Stimulated activated CD8-positive, alpha-beta memory T cell treated with anti-CD3 and anti-CD28 coated beads, Interleukin-4, amount 100 ng/mL, for 1 hour (primary cell): ENCODE measurements at places on chromosomes 1 and 21.

DNA sequence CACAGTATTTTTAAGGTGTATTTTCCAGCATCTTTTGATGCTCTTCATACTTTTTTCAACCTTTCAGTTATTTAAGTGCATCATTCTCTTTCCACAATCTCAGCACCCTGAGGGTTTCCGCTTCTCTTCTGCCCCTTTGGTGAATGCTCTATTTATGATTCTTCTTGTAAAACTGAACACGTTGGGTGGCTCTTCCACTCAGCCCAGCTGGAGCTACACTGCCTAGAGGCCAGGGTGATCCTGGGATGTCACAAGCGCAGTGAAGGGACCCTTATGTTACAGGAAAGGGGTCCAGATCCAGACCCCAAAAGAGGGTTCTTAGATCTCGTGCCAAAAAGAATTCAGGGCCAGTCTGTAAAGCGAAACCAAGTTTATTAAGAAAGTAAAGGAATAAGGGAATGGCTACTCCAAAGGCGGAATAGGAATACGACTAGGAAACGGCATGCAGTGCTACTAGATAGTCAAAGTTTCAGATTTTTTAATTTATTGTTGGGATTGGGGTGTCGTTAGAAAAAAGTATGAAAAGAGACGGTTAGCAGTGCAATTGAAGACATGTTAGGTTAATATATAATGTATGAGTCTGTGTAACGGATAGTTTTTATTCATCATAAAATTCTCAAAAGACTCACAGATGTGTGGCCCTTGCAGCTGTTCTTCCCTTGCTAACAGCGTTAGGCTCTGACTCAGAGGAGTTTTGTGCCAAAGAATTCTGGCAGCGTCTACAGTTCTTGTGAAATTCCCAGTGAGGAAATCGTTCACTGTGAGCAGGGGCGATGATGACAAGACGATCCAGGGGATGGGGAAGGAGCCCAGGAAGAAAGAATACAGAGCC, 14.4 kb upstream of the ERVH48-1 start:
- no peak for DNase-seq

DNA sequence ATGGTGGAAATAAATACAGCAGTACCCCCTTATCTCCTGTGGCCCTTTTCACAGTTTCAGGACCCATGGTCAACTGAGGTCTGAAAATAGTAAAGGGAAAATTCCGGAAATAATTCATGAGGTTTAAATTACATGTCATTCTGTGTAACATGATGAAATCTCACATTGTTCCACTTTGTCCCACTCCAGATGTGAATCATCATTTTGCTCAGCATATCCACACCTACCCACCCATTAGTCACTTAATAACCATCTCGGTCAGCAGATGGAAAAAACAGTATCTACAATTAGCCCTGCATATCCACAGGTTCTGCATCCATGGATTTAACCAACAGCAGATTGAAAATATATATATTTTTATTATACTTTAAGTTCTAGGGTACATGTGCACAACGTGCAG, 86.9 kb upstream of the GORAB start:
- no peak for DNase-seq

GRCh38 chr21:26275801-26276200, 105.2 kb upstream of the APP start:
- no peak for DNase-seq

- DNase-seq: no peak
Observed at GRCh38 chr1:2141025-2141424, 53.5 kb downstream of the FAAP20 start.

- DNase-seq: no peak
Observed at GRCh38 chr1:96510911-96511310, 210.7 kb upstream of the PTBP2 start.

DNA sequence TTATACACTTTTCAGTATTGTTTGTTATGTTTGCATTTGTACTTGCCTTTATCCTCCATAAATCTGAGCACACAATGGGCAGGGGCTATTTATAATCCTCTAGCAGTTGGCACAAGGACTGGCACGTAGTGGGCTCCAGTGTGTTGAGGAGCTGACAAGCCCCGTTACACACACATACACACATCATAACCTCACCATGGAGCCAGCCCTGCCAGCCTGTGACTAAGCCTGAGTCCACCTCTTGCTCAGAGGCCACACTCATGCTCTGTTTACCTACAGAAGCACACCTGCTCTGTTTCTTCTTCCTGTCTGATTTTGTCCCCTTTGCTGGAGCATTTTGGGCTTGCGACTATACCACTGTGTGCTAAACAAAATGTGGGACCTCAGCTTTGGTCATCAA, 64.5 kb upstream of the SPATA6 start:
- no peak for DNase-seq

DNA sequence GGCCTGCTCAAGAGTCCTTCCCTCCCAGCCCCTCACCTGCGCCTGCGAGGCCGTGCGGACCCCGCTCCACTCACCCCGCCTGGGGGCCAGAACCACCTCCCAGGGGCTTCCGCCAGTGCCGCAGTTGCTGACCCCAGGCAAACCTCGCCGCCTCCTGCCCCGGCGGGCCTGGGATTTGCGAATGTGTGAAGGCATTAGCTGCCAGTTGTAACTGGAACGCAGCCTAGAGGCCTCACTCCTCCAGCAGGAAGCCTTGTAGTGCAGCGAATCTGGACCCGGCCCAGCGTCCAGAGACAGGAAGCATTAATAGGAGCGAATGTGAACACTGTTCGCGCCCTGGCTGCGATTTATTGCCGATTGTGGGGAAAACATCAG, 140.9 kb upstream of the ARHGEF16 start:
- DNase-seq: no peak

GRCh38 chr1:213530611-213531320, 457.0 kb upstream of the PROX1 start:
- no peak for DNase-seq

DNA sequence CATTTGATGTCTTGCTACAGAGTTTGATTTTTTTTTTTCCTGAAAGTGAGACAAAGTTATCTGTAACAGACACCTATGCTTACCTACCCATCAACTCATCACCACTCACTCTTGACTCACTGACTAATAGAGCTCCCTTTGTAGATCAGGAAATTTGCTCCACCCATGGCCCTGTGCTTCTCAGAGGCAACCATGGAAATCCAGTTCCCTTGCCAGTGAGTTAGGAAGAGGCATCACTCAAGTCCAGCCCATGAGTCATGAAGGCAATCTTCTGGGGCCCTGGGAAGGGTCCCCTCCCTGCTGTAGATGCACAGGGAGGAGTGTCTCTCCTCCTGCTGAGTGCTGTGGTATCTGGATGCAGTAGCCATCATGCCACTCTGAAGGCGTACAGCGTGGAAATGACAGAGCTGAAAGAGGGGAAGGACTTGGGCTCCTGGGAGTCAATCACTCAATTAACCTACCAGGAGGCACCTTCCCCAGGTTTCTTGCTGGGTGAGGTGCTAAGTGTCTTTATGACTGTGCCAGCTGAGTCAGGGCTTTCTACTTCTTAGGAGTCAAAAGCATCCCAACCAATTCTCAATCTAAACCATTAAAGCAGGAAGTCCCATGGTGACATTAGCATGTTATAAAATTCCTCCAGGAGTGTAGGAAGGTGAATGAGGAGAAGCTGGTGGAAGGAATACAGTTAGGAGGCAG, 56.1 kb downstream of the DNTTIP2 start:
- DNase-seq: no peak

DNA sequence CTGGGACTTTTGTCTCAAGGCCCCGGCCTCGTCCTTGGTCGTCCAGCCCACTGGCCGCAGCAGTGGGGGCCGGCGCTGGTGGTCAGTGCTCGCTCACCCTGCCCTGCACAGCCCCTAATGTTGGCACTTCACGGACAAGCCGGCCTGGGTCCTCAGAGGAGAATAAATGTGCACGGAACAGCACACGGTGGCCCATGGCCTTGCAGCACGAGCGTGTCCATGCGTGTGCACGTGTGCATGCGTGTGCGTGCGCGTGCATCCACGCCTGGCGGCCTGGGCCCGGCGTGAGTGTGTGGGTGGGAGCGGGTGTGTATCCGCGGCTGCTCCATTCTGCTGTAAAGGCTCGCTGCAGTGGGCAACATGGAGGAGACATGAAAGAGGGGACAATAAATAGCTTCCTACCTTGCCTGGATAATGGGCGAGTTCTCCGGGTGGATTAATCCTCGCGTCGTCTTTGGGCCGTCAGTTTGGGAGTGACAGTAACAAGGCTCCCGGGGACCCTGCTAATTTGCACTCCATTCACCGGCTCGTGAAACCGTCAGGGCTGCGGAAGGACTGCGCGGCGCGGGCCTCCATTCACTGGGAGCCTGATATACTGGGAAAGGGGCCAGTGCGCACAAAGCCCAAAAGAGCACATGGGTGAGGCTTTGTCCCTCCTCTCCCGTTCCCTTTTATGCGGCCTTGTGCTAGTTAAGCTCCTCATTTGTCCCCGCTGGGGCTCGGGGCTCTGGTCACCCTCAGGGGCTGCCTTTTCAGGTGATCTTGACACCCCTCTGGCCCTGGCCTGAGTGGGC, 142.8 kb downstream of the PRDM16 start:
- DNase-seq: no peak

DNA sequence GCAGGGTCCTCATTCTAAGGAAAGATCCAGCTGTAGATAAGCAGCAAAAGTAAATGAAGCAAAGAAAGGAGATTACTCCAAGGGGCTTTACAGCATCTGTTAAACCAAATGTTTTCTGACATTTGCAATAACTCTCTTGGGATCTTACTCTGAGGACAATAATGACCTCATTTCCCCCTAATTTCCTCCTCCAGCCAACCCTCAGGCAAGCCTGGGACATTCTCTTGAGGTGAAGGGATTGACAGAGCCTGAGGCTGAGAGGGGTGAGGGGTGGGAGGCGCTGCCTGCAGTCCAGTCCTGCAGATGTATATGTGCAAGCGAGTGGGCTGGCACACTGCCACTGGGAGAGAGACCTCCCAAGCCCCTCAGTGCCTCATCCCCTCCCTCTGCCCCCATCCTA, 40.5 kb upstream of the NEK2 start:
- no peak for DNase-seq

DNA sequence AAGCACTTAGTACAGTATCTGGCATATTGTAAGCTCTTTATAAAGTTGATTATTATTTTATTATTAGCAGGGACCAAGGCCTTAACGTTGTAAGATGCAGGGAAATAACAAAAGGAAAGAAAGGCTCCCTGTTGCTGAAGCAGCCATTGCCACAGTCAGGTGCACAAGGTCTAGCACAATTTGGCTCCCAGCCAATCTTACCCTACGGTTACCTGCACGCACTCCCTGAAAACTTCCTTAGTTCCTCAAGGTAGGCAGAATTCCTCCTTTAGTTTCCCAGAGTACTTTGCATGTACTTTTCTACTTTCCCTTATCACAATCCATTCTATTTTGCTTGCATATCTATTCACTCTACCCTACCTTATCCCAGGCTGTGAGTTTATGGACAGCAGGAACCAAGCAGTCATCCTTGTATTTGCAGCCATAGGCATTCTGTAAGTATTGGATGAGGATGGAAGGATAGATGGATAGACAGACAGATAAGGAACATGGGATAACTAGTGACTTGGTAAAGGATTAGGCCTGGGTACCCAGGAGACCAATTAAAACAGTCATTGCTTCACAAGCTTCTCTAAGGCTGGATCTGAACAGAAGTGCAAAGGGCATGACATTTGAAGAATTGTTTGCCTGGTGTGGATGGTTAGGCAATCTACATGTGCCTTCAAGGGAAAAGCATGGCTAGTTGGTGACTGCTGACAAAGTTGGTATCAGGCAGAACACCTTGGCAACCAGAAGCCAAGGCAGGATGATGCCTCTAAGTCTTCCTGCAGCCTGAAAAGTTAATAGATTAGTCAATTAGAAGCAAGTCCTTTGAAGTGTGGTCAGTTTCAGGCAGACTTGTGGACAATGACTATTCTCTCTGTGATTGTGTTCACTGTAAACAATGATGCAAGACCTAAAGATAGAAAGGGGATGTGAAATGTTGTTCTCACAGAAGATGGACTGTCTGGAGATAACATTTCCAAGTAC, 20.8 kb upstream of the JAK1 start:
- no peak for DNase-seq

- no peak for DNase-seq
Observed at GRCh38 chr1:35531368-35531767, 25.8 kb downstream of the KIAA0319L start.

DNA sequence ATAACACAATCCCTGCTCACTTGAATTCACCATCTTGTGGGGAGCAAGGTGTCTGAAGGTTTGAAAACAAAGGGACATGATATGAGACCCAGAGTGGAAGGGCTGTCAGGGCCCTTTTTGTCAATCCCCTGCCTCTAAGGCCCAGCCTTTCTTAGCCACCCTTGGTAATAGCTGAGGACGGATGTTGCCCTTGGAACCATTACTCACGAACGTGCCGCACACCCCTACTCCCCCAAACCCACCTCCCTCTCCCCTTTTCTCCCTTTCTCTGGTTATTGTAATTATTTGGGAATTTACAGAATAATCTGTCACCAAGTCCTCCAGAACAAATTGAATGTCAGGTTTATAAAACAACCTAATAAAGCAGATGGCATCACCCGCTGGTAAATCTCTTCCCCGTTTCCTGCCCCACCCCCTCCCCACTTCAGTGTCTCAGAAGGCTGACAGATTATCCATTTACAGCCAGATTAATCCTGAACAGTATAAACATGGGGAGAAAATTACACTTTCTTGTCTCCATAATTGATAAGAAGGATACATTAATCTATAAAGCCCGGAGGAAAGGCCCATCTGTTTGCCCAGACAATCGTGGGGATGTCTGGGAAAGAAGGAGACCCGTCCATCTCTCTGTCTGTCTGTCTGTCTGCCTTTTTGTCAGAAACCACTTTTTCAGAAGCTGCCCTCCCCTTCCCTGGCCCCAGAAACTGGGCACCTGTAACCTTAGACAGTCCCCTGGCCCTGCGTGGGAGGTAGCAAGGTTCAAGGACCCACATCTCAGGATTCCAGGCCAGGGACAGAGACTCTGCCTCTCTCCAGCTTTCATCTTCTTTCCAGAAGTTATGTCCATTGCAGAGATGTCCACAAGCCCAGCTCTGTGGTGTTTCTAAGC, 60.6 kb upstream of the CD34 start:
- DNase-seq: no peak

DNA sequence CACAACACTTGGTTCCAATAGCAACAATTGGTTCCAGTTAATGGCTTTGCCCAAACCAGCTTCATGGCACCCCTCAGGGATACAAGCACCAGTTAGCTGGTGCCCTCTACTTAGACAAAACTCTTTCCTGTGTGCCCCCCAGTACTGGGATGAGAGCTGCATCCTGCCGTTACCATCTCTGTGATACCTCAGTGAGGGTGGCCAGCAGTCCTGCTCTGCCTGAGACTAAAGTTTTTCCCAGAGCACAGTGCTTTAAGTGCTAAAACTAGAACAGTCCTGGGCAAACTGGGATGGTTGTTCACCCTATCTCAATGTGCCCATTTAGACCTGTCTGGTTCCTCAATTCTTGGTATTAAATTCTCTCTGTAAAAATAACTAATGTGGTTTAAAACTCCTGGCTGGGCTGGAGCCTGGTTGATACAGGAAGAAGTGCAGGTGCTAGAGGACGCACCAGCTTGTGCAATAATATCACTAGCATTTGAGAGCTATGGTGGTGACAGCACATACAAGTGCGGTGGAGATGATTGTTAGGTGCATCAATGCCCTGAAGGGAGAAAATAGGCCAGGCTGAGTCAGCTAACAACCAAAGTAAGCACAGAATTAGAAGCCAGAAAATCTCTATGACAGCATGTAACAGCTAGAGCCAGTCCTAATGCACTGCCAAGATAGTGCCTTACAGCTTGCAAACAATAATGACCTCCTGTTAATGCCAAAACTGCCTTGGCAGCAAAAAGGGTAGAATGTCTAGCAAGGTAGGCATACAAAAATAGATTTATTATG, 179.8 kb upstream of the GALNT2 start:
- no peak for DNase-seq

- no peak for DNase-seq
Observed at GRCh38 chr1:147612366-147612765, 58.0 kb downstream of the ACP6 start.

- DNase-seq: no peak
Observed at GRCh38 chr1:125080077-125080476, 3895.3 kb downstream of the SRGAP2C start.
